ENCODE measurements at places on chromosomes 5 and 9. TPM values are rescaled to one million over a fixed set of nuclear protein-coding genes. Genes with fewer than 3 reads are reported as not detected.

The STPG3 gene
- total RNA-seq = not detected

The FCN2 gene
- not detected for total RNA-seq

The FAM221B gene
- total RNA-seq = not detected

The EXOC3 gene
- total RNA-seq = 66.5 TPM

The GPRIN1 gene
- total RNA-seq = 5.9 TPM

The PCDHGB7 gene
- 8.0 TPM for total RNA-seq

The PCDHA1 gene
- not detected for total RNA-seq

The RORB gene
- not detected for total RNA-seq

The LHX6 gene
- 1.6 TPM for total RNA-seq

The HEMGN gene
- total RNA-seq = not detected

The DEPDC1B gene
- total RNA-seq = 38.5 TPM

The TMEM171 gene
- total RNA-seq = 7.1 TPM

The CFAP157 gene
- 1.3 TPM for total RNA-seq

The PDZD2 gene
- total RNA-seq = 2.4 TPM

The DOLPP1 gene
- total RNA-seq = 29.3 TPM

The PCDHGA4 gene
- total RNA-seq = 1.2 TPM

The IFNE gene
- 3.6 TPM for total RNA-seq

The HACD4 gene
- total RNA-seq = 0.72 TPM

The DMGDH gene
- 0.84 TPM for total RNA-seq

The DOK3 gene
- total RNA-seq = 13.7 TPM

The ZNF484 gene
- total RNA-seq = 12.0 TPM

The FKTN gene
- total RNA-seq = 17.7 TPM

The SELENOP gene
- 86.3 TPM for total RNA-seq

The PPP3R2 gene
- not detected for total RNA-seq

The COL15A1 gene
- not detected for total RNA-seq

The GABRA6 gene
- not detected for total RNA-seq

The ESM1 gene
- not detected for total RNA-seq

The TPRN gene
- 20.7 TPM for total RNA-seq

The SLC1A3 gene
- total RNA-seq = 14.5 TPM

The CCL19 gene
- not detected for total RNA-seq

The CTXN3 gene
- total RNA-seq = not detected

The BNC2 gene
- 1.0 TPM for total RNA-seq

The TAF11L8 gene
- total RNA-seq = not detected

The BAAT gene
- 0.36 TPM for total RNA-seq

The PCDHA9 gene
- total RNA-seq = 3.8 TPM

The CCL27 gene
- total RNA-seq = 0.67 TPM

The PLEKHG4B gene
- total RNA-seq = 56.8 TPM

The ARSI gene
- 0.24 TPM for total RNA-seq

The KLF4 gene
- 9.2 TPM for total RNA-seq

The SOX30 gene
- not detected for total RNA-seq

The GABRA1 gene
- not detected for total RNA-seq

The NEURL1B gene
- total RNA-seq = 4.0 TPM

The CDKN2B gene
- total RNA-seq = 1.2 TPM

The MSMP gene
- total RNA-seq = not detected

The ADAMTS19 gene
- total RNA-seq = 32.6 TPM
